ENCODE measurements at places on chromosomes 1 and 21.
A peak's percentile ranks its signal among the peaks of the same experiment; 100 is the strongest.

GRCh38 chr1:192867180-192867579 lies 58.3 kb downstream of the RGS2 start:
- DNase-seq, result no peak

DNA sequence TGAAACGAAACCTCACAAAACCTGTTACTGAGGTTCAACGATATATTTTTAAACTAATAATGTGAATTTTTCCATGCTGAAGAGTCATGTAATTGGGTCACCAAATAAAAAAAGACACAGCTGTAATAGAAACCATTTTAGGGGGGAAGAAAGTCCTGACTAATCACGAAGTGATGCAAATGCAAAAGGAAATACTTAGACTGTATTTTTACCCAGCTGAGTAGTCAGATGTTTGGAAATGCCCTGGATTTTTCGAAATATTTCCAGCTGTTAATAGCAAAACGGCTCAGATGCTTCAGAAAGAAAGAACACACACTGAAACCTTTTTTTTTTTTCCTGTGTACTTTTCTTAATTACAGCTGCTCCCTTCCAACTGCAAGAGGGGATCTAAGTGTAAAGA lies 210.3 kb downstream of the SETD4 start:
- DNase-seq, result no peak

GRCh38 chr1:12359359-12360133 lies 129.7 kb downstream of the VPS13D start:
- DNase-seq, result no peak

GRCh38 chr1:166876540-166876838 lies 425 bp upstream of the TADA1 start:
- no peak for DNase-seq

GRCh38 chr1:119960501-119960900 lies 64.2 kb upstream of the ADAM30 start:
- no peak for DNase-seq

GRCh38 chr1:43930168-43930948 lies 3.2 kb upstream of the ARTN start:
- DNase-seq, result no peak

DNA sequence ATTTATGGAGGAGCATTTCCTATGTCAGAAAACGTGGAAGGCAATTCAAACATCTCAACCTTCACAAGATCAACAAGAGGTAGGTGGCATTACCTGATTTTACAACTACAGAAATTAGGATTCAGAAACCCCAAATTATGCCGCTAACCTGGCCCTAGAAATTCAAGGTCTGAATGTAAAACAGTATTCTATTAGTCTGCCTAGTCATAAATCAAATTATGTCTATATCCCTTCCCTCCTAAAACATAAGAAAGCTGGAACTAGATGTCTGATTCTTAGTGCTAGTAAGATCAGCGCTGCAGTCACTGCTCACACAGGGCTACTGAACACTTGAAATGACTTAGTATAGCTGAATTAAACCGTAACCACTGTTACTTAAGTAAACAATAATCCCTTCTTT lies 1.4 kb downstream of the TOMM20 start:
- no peak for DNase-seq

GRCh38 chr1:63563745-63564144 lies 29.5 kb upstream of the PGM1 start:
- DNase-seq, result no peak

DNA sequence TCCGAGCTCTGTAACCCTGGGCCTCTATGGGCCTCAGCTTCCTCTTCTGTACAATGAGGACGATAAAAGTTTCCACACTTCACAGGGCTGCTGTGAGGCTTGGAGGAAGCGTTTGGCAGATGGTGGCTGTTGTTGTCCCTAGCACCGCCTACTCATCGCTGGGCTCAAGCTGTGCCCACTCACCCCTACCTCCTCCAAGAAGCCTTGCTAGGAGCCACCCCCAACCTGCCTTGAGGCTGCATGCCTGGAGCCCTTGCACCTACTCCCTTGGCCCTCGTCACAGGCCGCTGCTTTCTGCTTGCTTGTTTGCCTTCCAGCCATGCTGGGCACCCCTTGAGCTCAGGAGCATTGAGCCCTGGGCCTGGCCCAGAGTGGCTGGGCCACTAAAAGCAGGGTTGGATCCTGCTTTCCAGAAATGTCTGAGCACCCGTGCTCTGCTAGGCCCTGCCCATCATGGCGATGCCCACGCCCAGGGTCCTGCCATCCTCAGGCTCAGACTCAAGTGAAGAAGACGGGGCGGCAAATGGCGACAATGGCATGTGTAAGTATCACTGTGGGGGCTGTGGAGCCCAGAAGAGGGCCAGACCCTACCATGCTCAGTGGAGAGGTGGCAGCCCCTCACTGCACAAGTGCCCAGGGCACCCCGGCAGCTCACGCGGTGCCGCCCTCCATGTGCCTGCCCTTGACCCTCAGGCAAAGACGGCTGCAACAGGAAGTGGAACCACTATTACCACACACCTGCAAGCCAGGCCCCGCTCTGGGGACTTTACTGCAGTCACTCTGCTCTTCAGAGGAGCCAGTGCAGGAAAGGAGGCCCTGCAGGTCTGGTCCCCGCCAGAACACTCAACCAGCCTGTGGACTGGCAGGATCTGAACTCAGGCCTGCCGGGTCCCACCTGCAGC lies 9.5 kb downstream of the SH3BGRL3 start:
- DNase-seq, result no peak

DNA sequence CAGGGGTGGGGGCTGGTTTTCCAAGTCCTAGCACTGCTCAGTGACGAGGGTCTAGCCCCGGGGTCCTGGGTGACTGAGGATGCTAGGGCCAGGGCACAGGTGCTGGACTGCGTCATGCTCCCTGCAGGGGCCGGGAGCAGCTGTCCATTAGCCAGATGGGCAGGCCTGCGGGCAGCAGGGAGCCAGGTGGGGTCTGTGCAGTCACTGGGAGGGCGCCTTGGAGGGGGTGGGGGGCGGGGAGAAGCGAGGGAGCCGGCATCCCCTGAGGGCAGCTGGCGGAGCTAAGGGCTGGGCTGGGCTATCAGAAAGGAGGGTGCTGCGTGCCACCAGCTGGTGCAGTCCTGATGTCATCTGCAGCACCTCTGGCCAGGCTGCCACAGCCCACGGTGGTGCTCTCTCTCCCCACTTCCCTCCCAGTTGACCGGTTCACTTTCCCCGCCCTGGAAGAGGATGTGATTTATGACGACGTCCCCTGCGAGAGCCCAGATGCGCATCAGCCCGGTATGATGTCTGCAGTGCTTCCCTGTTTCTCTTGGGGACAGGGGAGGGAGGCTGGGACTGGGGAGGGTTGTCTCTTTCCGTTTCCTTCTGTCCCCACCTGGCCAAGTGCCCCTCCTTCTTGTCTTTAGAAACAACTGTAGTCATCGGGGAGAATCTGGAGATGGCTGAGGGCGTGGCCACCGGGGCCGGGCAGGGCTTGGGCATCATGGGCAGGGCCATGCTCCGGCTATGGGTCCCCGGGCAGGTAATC lies 63.8 kb downstream of the ARHGEF10L start:
- peak; percentile 32 for DNase-seq

GRCh38 chr1:241499910-241500309 lies 19.6 kb downstream of the FH start:
- no peak for DNase-seq

DNA sequence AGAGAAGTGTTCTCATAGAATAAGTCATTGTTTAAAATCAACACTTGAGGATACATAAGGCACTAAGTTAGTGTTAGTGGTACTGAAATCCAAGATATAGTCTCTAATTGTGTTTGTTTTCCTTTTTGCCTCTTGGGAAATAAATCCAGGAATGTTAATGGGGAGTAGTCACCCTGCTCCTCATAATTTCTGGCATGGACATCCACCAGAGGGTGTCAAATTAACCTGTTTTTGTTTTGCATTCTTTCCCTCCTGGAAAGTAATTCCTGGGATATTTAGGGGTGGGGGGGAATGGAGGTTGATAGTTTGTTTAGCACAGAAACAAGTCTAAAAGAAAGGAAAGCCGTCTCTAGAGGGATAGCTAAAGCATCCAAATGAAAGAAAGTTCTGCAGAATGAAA lies 87.8 kb upstream of the MAP1LC3C start:
- no peak for DNase-seq

- no peak for DNase-seq
Observed at GRCh38 chr1:201703621-201704438, 125.1 kb upstream of the IPO9 start.

DNA sequence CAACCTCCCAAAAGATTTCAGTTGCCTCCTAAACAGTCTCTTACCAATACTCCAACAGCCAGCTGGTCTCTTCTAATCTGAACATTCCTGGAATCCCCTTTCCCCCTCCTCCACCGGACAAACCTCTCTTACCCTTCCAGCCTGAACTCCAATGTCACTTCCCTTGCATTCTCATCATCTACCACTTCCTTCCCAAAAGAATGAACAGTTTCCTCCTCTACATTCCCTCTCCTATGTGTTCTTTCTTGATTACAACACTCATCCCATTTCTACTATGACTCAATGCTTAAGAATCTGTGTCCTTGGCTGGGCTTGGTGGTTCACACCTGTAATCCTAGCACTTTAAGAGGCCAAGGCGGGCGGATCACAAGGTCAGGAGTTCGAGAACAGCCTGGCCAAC lies 417.1 kb downstream of the SETD4 start:
- DNase-seq, result no peak

DNA sequence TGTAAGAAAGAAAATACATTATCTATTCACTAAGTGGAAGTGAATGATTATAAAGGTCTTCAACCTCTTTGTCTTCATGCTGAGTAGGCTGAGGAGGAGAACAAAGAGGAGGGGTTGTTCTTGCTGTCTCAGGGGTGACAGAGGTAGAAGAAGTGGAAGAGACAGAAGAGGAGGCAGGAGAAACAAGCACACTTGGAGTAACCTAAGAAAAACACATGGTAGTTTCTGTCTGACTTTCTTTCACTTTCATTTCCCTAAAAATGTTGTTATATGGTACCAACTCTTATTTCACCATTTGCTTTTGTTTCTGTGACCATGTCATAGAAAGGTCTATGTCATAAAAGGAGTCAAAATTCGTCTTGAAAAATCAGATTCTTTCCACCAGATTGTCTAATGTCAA lies 696.6 kb upstream of the BRINP3 start:
- DNase-seq, result no peak

- no peak for DNase-seq
Observed at GRCh38 chr21:24561291-24561690, 1046.0 kb downstream of the MRPL39 start.

DNA sequence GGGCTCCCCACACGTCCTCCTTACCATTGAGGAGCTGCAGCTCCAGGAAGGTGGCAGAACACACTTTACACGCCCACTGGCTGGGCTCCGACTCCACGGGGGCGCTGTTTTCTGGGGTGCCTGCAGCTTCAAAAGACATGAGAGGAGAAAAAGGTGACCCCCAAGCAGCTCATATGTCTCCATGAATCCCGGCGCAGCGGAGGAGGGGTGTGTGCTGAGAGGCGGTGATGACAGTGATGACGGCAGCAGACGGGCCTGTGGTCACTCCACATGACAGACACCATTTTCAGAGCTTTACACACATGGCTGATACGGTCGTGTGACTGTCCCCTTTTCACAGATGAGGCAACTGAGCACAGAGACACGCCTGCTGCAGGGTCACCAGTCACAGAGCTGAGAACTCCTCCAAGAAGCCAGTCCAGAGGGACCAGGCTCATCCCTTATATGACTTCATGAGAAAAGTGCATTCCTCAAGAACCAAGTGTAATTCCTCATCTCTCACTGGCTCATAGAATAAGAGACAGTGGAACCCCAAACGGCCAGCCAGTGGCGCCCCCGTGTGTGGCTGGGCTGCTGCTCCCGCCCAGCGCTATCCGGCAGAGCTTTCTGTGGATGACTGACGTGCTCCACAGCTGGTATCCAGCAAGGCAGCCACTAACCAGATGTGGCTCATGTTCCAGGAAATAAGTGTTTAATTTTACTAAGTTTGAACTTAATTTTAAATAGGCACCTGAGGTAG lies 31.9 kb downstream of the PRDM15 start:
- no peak for DNase-seq

Measured in NCI-H187 treated with DMSO at 0.1 percent for 48 hours (cell line).